ENCODE measurements at places on chromosomes 5 and 9. TPM values are rescaled to one million over a fixed set of nuclear protein-coding genes. Genes with fewer than 3 reads are reported as not detected.

PIP5K1B gene
- total RNA-seq: 3.1 TPM

- no peak overlapping the region for H3K4me3 ChIP-seq
- H3K27ac ChIP-seq: no peak overlapping the region
- DNase-seq: no peak
Observed at GRCh38 chr5:150589862-150590601, 50.4 kb upstream of the SYNPO start.

- DNase-seq: no peak
- no peaks in the 10 kb centered on the region for H3K36me3 ChIP-seq
- peaks cover 19% of the 10 kb centered on the region for H3K4me1 ChIP-seq
Observed at GRCh38 chr9:97411440-97411788, 482 bp upstream of the TDRD7 start.

RICTOR gene
- 32.9 TPM for total RNA-seq
